ENCODE measurements at places on chromosomes 5 and 9.
A peak's percentile ranks its signal among the peaks of the same experiment; 100 is the strongest.

GRCh38 chr5:166341740-166342337 lies 1949.6 kb upstream of the WWC1 start:
- no peak for DNase-seq

DNA sequence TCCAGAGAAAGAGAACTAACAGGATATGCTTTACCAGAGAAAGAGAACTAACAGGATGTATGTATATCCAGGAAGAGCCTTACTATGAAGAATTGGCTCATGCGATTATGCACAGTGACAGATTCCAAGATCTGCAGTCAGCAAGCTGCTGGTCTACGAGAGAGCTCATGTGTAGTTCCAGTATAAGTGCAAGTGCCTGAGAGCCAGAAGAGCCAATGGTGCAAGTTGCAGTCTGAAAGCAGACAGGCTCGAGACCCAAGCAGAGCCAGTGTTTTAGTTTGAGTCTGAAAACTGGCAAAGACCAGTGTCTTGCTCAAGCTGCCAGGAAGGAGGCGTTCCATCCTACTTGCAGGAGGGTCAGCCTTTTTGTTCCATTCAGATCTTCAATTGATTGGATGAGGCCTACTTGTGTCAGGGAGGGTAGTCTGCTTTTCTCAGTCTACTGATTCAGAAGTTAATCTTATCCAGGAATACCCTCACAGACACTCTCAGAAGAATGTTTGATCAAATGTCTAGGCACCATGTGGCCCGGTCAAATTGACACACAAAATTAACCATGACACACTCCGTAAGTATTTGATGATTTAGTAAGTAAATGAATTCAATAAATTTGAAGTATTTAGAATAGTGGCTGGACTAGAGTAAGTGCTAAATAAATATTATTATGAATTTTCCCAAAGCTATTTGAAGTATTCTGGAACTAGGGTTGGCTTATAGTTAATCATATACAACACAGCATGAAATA lies 372.1 kb upstream of the SGCD start:
- no peak for DNase-seq

DNA sequence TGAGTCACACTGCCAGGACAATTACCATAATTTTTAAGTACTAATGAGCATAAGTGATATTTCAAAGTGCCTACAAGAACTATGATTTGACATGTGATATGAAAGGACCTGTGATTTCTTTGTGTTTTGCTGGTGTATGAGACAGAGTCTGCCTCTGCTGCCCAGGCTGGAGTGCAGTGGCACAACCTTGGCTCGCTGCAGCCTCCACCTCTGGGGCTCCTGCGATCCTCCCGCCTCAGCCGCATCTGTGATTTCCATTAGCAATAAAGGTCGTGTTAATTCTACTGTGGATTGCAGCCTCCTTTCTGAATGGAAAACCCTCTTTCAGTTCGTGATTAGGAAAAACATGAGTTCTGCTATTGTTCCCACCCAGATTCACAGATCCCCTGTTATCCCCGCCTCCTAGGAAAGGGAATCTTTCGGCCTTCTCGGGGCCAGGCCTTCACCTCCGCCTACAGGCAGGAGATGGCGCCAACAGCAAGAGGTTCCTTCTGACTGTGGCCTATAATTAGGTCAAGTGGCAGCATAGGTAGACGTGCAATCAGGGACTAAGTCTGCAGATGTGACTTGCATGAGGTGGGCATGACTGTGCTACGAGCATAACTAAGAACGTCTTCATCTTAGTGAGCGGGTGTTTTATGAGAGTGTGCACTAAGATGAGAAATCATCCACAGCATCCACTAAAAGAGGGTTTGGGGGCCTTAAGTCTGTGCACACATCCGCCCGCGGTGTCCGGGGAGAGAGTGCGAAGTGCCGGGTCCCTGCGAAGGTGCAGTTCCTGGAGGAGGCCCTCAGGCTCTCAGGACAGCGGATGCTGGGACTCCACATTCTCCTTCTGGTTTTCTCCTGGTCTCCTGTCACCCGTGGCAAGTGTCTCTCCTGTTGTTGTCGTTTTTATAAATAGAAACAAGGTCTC lies 23.1 kb downstream of the TRIM7 start:
- peak; percentile 82 for DNase-seq

DNA sequence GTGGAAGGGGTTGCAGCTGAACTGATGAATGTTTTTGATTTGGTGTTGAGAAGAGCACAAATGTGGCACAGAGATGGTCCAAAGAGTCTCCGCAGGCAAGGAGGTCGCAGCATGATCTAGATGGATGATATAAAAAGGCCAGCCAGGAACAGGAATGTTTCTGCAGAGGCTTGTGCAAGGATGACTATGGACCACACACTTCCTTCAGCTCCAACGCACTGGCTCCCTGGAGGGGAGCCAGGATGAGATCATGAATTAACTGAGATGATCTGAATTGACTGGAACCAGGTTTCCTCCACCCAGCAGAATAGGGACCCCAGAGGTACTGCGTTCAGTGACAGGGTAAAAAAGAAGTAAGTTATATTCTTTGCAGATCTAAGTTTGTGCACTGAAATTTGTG lies 89.0 kb downstream of the ARSB start:
- no peak for DNase-seq

DNA sequence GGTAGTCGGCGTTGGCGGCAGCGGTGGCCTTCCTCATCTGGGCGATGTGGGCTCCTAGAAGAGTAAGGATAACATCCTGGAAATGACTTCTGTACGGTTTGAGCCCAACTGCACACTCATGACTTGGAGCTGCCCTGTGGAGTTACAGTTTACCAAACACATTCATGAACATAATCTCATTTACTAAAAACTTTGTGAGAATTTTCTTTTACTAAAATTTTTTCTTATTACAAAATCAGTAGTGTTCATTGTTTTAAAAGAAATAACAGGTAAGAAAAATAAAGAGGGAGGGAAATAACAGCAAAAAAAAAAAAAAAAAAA lies 5.3 kb downstream of the FOXE1 start:
- DNase-seq: no peak

DNA sequence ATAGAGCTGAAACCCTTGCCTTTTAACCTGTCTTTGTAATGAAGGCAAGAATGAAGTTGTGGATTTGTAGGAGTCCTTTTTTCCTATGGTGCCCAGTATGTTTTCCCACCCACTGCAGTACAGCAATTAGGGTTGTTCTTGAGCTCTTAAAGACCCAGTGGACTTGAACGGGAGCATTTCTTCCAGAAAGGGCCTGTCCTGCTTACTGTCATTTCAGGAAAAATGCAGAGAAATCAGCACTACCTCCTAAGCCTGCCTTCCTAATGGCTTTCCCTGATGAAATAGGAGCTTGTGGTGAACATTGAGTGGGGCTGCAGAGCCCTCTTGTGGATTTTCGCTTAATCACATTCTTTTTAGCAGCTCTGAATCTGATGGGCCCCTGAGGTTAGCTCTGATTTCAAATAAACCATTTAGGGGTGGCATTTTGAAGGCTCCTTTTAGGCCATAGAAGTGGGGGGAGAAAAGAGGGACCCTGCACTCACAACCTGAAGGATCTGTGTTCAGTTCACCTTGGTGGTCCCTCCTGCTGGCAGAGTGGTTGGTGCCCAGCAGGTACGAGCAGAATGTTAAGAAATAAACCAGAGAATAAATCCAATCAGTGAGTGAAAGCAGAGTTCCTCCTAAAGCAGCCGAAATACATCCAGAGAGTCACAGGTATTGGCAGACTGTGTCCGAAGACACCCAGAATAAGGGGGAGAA lies 188.0 kb upstream of the KLF9 start:
- DNase-seq: peak; percentile 60

DNA sequence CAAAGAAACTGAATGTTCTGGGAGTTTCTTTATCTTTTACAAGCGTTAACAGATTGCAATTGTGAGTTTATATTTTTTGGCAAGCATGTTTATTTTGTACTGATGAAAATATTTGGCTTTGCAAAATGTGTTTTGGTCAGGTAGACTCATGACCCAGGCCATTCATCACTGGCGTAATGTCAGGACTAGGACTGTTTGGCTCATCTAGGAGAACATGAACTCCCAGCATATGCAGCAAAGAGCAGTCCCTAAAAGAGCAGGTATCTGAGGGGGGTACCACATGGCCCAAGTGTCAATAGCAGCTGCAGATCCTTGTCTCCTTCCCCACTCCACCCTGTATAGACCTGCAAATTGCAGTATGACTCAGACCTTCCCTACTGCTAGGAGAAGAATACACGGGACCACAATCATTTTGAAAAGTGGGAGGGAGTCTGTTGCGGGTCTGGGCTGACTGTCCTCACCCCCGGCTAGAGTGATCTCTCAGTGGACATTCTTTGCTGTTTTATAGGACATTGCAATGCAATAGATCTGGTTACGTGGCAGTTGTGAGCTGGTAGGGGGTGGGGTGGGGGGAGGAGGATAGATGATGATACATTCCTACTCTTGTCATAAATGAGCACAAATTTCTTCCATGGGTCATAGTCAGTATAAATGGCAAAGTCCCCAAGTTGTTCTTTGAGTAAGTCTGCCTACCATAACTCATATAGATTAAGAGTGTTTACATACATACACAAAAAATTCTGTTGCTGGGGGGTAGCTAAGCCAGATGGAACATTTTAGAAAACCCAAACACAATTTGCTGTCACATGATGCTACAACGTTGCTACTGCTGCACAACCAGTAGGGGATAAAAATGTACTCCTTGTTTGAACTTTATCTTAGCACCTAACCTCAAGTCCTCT lies 20.8 kb upstream of the SNCAIP start:
- no peak for DNase-seq

DNA sequence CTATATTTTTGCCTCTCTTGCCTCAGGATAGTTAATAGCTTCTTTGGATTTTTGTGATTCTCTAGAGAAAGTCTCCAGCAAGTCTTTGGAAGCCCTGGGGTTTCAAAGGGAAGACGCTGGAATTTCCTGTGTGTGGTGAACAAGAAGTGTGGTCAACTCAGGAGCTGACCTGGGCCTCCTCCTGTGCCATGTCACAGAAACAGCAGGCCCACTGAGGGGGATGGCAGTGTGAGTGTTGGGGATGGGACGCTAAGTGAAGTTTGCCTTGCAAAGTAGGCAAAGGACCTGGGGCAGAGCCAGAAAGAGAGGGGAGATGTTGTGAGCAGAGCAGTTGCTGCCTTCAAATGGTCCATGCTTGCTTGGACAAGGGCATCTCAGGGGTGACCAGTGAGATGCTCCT lies 226.3 kb downstream of the DMRT2 start:
- no peak for DNase-seq

- no peak for DNase-seq
These were observed 73.8 kb downstream of the MRPL36 start for GRCh38 chr5:1725641-1726468.

DNA sequence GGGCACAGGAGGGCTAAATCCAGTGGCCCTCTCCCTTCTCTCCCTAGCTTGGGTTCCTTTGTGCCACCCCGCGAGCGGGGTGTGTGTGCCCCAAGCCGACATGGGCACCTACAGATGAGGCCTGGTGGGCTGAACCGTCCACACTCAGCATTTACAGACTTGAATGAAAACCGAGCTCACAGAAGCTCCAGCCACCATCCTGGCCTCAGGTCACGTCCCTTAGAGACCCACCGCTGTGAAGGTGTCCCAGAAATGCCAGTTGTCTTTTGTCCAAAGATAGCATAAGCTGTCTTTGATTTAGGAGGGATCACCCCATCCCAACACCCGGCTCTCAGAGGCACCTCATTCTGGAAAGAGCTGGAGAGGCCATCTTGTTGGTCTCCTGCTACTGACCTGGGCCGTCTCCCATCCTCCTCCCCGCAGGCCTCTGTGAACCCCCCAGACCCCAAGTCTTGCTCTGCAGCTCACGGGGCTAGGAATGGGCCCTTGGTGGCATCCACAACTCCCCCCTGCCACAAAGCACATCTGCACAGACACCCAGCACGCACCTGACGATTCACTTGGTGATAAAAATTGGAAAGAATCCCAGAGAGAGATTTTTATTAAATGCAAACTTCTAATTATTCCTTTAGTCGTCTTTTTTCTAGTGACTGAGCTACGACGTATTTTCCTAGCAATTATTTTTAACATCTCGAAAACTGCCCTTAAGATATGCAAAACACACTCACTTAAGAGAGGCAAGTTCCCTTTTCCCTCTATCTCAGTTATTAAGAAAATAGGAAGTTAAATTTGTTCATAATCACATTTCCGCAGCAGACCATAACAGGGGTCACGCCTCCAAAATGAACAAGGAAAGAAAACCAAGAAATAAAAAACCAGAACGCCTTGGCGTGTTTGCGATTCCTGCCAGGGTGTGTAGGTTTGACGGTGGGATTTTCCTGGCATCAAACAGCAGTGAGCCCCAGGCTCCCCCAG lies 80.5 kb upstream of the LMX1B start:
- DNase-seq: no peak

DNA sequence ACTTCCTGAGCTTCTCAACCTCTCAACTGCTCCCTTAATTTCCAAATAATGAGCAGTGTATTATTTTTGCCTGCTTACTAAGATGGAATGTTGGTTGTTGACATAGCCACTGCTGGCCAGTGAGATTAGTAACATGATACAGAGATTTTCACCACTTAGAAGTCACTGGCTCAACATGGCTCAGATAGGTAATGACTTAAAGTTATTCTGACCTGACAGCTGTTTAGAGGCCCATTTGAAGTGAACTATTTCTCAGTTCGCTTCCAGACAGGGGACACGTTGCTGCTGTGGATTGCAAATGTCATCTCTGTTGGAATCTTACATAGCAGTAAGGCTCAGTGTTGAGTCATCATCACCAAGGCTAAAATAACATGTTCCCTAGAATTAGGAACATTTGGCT lies 490.2 kb downstream of the TLE4 start:
- no peak for DNase-seq

DNA sequence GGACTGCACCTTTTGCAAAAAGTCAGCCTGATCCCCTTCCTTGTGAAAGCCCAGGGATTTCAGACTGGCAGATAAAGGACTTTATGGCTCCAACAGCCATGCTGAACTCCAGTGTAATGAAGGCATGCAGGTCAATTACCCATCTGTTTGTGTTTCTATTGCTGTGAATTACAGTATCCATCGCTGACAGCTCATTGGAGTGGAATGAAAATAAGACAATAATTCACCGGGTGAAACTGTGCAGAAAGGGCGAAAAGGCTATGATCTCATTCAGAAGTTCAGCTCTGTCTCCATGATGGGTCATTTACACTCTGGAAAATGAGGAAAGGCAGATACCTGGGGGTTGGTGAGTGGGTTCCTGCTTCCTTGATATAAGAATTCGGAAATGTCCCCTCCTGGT lies 148.0 kb downstream of the BRINP1 start:
- DNase-seq: no peak

GRCh38 chr9:18238752-18239447 lies 235.1 kb upstream of the ADAMTSL1 start:
- DNase-seq: no peak

- no peak for DNase-seq
These were observed 565.0 kb downstream of the CETN3 start for GRCh38 chr5:89844548-89844947.

Data from CD4-positive, alpha-beta T cell treated with Interleukin-21 for 1 hour (primary cell).